ENCODE measurements at places on chromosomes 1 and 21. TPM values are rescaled to one million over a fixed set of nuclear protein-coding genes. Genes with fewer than 3 reads are reported as not detected.
A peak's percentile ranks its signal among the peaks of the same experiment; 100 is the strongest.

Gene SLC44A3
- total RNA-seq, result 60.5 TPM

Gene NTNG1
- not detected for total RNA-seq

GRCh38 chr1:6730880-6731279, 29.3 kb upstream of the DNAJC11 start:
- no peaks in the 10 kb centered on the region for H3K36me3 ChIP-seq
- H3K27ac ChIP-seq, result no peak overlapping the region
- peaks cover 3% of the 10 kb centered on the region for H3K4me1 ChIP-seq
- peak; percentile 29 for DNase-seq
- peak overlapping the region; percentile 26 for H3K4me3 ChIP-seq

GRCh38 chr1:248778906-248779305, 23.3 kb upstream of the LYPD8 start:
- no peaks in the 10 kb centered on the region for H3K36me3 ChIP-seq
- no peaks in the 10 kb centered on the region for H3K27me3 ChIP-seq
- no peak overlapping the region for H3K27ac ChIP-seq
- H3K4me1 ChIP-seq, result no peaks in the 10 kb centered on the region
- no peak for DNase-seq

DNA sequence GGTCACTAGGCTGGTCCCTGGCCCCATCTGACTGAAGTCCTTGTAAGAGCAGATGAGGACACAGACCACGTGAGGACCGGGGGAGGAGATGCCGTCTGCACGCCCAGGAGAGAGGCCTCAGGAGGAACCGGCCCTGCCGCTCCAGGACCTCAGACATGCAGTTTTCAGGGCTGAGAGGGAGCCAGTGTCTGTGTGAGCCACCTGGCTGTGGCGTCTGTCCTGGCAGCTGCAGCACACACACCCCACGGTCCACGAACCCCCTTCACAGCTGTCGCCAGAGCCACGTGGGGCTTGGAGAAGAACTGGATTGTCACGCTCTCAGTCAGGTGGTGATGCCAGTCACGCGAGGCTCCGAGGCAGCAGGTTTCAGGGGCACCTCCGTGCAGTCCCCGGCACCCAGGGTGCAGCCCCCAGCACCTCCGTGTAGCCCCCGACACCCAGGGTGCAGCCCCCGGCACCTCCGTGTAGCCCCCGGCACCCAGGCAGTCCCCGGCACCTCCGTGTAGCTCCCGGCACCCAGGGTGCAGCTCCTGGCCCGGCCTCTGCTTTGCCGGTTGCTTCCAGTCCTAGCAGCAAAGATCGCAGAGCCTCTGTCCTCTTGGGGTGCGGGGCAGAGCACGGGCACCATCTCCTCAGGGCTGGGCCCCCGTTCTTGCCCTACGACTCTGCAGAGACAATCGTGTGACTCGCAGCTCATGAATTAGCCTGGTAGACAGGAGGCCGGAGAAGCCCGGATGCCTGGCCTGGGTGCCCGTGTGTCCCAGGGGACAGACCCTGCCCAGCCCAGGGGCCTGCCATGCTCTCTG, 19.0 kb upstream of the SUMO3 start:
- no peak overlapping the region for H3K27ac ChIP-seq
- no peaks in the 10 kb centered on the region for H3K36me3 ChIP-seq
- no peaks in the 10 kb centered on the region for H3K27me3 ChIP-seq
- peak; percentile 47 for DNase-seq

DNA sequence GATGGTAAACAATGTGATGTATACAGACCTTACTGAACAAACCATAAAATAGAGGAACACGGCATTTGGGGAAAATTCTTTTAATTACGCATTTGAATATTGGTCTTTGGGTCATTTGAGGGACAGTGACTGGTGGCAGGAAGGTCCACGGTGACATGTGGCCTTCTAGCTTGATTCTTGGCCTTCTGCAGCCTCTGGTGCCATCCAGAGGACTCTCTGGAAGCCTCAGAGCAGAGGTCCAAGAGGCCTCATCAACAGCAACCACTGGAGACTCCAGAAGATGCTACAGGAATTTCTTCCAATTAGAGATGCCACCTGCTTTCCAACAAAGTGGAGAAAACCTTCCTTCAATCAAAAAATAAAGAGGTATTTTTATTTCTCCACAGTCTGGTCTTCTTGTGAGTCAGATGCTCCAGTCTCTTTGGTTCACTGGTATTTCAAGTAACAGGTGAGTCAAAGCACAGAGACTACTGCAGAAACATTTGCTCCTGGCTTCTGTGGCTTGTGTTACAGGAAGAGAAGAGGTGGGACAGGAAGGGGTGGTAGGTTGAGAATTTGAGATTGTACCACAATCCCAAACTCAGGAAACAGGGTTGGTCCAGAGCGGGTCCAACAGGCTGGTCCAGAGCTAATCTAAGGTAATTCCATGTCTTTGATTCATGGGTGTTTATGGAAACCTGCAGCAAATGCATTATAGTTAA, 2.7 kb upstream of the F5 start:
- no peak for DNase-seq
- H3K36me3 ChIP-seq, result no peaks in the 10 kb centered on the region
- peaks cover 11% of the 10 kb centered on the region for H3K4me1 ChIP-seq
- no peak overlapping the region for H3K4me3 ChIP-seq

DNA sequence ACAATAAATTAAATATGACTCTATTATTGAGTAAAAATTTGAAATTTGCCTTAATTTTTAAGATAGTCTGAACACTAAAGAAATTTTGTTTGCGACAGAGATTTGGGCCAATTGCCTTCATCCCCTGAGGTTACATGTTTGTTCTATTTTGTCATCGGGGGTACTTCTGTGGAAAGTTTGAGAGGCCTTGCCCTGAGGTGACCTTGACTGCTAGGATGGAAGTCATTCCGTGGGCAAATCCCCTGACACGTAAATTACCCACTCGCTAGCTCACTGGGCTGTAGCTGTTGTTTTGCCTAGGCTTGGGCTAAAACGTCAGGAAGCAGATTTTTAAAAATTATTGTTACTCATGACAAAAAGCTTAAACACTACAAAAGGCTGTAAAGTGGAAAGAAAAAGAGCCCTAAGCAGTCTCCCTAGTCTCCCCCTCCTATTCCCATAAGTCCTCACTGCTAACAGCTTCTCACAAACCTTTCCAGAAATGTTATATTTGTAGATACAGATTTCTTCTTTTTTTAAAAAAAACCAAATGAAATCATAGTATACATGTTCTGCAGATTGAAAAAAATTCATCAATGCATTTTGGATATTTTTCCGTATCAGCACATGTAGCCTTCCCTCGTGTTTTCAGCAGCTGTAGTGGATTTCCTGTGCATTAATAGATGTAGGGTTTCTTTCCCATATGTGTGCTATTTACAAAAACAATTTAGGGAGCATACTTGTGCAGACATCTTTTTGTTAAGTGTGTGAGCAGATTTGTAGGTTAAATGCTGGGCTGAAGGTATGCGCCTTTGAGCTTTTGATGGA, 142.7 kb downstream of the MRPS6 start:
- H3K27ac ChIP-seq, result no peak overlapping the region
- H3K27me3 ChIP-seq, result no peaks in the 10 kb centered on the region
- no peaks in the 10 kb centered on the region for H3K4me1 ChIP-seq
- H3K4me3 ChIP-seq, result no peak overlapping the region

- H3K4me3 ChIP-seq, result no peak overlapping the region
- H3K4me1 ChIP-seq, result peaks cover 3% of the 10 kb centered on the region
- H3K27ac ChIP-seq, result no peak overlapping the region
- DNase-seq, result no peak
- no peaks in the 10 kb centered on the region for H3K36me3 ChIP-seq
Measured at GRCh38 chr1:54610601-54611580, 12.4 kb downstream of the FAM151A start.
